GM06990 (cell line): ENCODE measurements at places on chromosomes 5 and 9.

GRCh38 chr5:39503155-39503554, 78.4 kb upstream of the DAB2 start:
- no peak for DNase-seq

DNA sequence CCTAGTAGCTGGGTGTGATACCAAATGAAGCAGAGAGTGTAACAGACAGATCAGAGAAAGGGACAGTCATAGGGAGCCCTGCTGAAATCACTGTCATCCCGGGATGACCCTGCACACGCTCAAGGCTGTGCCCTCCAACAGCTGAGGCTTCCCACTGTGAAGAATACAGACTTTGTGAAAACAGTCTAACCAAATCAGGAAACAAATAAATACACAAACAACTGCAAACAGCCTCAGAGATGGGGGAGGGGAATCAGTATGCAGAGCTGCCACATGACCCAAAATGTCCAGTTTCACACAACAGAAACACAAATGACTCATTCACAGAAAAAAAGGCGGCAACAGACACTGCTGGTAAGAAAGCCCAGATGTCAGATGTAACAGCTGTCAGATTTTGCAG, 101.9 kb downstream of the ADAMTS2 start:
- no peak for DNase-seq

GRCh38 chr5:126720369-126720768, 56.6 kb upstream of the LMNB1 start:
- DNase-seq, result no peak

DNA sequence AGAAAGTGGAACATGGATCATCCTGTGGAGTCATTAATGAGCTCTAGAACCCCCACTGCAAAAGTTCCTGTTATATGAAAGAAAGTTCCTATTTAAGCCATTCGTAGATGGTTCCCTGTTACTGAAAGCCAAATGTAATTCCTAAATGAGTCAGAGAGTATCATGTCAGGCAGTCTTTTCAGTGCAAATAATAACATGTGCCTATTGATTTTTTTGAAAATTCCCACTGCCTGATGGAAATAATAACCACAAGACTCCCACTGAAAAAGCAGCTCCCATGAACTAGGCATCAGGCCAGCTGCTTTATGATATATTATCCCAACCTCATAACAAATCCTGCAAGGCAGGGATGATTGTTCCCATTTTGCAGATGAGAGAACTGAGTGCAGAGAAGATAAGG, 217.2 kb downstream of the DAB2IP start:
- DNase-seq, result no peak

GRCh38 chr5:131068893-131069643, 96.0 kb downstream of the HINT1 start:
- peak; percentile 18 for DNase-seq

GRCh38 chr9:132249123-132249522, 87.3 kb downstream of the NTNG2 start:
- no peak for DNase-seq

GRCh38 chr5:87188391-87188790, 79.3 kb upstream of the RASA1 start:
- no peak for DNase-seq

DNA sequence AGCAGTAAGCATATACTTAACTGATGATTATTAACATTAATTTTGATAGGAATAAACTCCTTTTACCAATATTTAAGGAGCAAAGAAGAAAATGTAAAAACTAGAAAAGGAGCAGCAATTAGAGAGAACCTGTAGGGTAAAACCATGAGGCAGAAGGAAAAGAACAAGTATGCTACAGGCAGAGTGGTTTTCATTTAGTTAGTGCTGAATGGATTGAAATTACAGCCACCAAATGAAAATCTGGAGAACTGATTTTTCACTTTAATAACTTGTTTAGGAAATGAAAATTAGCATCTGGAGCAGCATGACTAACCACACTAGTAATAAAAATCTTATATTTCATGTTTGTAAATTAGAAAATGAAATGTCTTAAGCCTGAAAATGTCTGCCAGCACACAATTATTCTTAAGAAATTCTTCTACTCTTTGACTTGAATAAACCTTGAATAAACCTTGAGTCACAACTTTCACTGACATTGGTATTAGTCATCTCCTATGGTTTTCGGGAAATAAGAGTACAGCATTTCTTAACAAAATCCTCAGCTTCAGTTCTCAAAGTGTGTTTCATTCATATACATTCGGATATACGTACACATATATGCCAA, 1504.9 kb upstream of the C9orf72 start:
- DNase-seq, result no peak

DNA sequence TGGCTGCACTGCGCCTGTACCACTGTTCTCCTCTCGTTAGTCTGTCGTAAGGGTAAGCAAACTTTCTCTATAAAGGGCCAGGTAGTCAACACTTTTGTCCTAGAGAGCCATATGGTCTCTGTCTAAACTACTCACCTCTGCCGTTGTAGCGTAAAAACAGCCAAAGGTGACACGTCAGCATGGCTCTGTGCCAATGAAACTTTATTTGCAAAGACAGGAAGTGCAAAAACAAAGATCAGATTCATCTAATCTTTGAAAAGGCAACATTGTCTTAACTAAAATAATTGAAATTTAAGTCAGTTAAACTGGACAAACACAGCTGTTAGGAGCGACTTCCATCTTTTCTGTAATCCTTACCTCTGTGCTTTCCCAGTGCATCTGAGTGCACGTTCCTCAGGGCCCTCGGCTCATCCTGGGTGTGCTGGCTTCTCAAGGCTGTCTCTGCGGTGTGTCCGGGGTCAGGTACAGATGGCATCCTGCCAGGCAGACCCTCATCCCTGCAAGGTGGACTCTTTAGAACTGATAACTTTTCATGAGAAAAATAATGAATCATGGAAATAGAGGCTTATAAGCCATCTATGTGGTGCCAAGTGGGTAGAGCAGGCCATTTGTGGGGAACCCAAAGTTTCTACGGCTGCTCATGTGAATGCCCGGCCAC, 35.2 kb upstream of the IRX4 start:
- DNase-seq, result no peak

- no peak for DNase-seq
Measured at GRCh38 chr9:134208310-134208841, 44.0 kb upstream of the RNU6ATAC start.

DNA sequence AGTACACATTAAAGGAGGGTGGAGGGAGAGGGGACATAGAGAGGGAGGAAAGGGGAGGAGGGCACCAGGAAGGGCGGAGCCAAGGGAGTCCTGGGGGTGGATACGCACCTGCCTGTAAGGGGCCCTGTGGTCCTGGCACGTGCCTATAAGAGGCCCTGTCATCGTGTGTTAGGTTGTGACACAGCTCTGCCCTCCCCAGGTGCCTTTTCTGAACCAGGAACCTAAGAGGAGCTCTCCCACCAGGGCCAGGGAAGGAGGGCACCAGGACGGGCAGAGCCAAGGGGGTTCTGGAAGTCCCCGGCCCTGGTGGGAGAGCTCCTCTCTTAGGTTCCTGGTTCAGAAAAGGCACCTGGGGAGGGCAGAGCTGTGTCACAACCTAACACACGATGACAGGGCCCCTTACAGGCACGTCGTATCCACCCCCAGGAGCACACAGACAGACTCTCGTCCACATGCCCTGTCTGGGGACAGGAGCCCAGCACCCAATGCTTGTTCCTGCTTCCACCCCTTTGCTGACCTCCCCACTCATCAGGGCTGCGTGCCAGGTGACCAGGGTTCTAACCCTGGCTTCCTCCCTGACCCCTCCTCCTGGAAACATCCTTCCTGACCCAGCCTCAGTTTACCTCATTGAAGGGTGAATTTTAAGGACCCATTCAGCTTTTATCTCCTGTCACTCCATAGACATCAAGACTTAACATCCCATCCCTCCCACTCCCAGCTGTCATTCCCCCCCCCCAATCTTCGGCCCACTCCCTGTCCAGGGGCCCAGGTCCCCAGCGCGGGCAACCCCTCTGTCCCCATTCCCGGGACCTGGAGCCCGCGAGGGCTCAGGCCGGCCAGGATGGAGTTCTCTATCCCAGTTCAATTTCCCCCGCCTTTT, 12.9 kb upstream of the OLFM1 start:
- DNase-seq, result no peak

DNA sequence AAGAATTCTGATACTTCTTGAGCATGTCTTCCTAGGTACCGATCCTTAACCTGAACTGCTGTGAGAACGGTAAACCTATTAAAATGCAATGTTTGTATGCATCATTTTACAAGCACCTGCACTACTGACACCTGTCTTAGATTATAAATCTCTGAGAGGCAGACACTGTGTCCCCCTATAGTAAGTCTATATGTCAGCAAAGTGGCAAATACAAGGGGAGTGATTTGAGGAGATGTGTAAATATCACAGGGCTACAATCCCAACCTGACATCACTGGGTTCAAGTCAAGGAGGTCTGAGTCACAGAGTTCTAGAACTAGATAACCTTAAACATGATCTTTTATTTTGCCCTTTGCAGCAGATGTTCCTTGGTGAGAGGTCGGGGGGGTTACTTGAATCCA, 64.1 kb downstream of the ANKH start:
- no peak for DNase-seq

- no peak for DNase-seq
Measured at GRCh38 chr9:84710701-84711397, 41.3 kb downstream of the NTRK2 start.
